Kasumi-1 (cell line): ENCODE measurements at places on chromosomes 6 and 20.

- no peak for DNase-seq
Observed at GRCh38 chr6:164469276-164469949, 840.0 kb downstream of the C6orf118 start.

DNA sequence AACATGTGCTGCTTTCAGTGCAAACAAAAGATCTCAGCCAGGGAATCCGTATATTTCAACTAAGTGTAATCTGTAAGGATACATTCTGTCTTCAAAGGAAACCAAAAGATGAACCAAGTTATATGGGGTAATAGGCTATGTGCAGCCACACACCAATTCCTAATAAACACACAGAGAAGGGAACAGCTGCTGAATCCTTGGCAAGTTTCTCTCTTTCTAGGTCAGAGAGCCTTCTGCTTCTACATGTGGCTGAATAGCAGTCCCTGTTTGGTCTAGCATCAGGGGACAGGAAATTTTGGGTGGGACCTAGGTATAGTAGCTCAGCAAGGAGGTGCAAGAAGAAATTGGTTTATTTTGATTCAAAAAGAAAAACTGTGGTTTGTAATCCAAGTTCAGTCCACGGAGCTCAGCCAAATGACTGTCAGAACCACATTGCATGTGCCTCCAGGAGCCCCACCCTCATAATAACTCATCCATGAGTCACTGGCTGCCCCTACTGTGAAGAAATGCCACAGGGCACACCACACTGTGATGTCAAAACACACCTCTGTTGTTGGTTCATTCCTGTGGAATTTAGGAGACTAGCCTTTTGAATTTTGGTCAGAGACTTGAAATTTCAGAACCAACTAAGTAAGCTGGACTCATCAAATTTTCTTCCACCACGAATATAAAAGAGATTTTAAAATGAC, 21.1 kb downstream of the SPTLC3 start:
- no peak for DNase-seq

GRCh38 chr20:50911030-50911429, 20.2 kb downstream of the ADNP start:
- DNase-seq, result no peak

- DNase-seq, result no peak
Observed at GRCh38 chr20:38757145-38757775, 9.0 kb downstream of the ACTR5 start.

DNA sequence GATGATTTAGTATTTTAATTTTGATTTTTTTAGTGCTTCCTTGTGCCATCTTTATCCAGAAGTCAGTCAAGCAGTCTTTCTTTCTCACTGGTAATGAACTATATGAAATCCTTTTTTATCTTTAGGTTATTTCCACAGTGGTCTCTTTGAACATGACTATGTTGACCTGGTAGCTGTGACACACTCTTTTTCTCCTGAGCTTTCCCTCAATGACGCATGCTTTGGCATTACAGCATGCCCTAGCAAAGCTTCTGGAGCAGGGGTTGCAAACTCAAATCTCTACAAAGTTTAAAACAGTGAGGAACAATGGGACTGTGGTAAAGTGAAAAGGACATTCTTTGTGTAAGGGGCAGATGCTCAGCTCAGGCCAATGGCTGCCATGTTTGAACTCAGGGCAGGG, 4.5 kb upstream of the PLAGL1 start:
- no peak for DNase-seq

DNA sequence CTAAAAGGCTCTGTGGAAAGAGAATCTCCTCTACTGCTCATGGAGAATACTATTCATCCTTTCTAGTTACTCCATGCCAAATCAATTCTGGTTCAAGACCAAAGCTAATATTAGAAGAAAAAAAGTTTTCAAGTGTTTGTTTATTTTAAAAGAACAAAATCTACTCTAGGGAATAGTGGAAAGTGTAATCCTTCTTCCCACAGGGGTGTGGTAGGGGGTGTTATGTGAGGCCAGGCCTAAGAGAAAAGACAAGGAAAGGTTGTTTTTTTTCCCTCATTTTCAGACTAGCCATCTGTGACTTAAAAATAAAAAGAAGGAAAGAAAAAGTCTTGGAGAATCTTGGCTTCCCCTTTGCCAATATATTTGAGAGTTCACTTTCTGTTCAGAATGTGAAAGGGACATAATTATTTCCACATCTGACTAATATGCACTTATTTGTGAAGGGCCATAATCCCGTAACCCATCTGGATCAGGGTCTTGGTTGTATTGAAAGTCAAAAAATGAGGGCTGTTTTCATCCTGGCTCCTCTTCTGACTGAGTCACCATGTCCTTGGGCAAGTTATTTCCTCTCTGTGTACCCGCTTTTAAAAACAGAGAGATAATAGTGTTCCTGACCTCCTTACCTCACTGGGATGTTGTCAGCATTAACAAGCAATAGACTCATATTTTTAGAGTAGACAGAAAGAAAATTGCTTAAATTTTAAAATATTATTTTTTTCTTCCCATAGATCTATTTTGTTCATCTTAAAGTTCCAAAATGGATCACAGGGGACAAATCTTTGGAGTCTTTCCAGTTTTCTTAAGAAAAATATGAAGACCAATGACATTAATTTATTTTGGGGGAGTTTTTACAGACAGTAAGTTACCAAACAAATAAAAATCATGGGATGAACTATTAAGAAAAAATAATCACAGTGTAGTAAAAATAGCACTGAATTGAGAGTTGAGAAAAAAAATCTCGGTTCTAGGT, 233.7 kb downstream of the IBTK start:
- no peak for DNase-seq
